ENCODE measurements at places on chromosomes 1 and 21. TPM values are rescaled to one million over a fixed set of nuclear protein-coding genes. Genes with fewer than 3 reads are reported as not detected.

GRCh38 chr1:96498744-96499340, 222.7 kb upstream of the PTBP2 start:
- no peaks in the 10 kb centered on the region for H3K4me1 ChIP-seq
- no peaks in the 10 kb centered on the region for H3K27me3 ChIP-seq
- H3K36me3 ChIP-seq, result no peaks in the 10 kb centered on the region
- H3K4me3 ChIP-seq, result no peak overlapping the region
- H3K27ac ChIP-seq, result no peak overlapping the region
- no peak for DNase-seq

DNA sequence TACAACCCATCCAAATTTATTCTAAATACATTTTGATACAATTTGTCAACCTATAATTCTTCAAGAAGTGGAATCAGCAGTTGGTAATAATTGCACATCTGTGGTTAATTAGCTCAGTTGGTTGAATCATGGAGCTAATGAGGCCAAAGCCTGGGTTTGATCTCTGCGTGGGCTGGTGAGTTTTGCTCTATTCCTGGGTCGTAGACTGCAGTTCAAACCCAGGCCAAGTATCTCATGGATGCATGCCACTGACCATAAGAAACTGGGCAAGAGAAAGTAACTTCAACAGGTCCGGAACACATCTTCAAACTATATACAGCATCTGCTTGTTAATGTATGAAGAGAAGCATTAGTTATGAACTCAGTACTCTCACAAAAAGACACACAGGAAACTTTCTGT, 779.7 kb downstream of the USP25 start:
- no peaks in the 10 kb centered on the region for H3K4me1 ChIP-seq
- no peak overlapping the region for H3K27ac ChIP-seq
- DNase-seq, result no peak
- H3K27me3 ChIP-seq, result no peaks in the 10 kb centered on the region

Gene CYP4X1
- total RNA-seq, result 3.5 TPM

Gene SH2D2A
- 0.30 TPM for total RNA-seq

- no peak overlapping the region for H3K4me3 ChIP-seq
- no peaks in the 10 kb centered on the region for H3K4me1 ChIP-seq
- DNase-seq, result no peak
- no peaks in the 10 kb centered on the region for H3K36me3 ChIP-seq
- no peaks in the 10 kb centered on the region for H3K27me3 ChIP-seq
Measured at GRCh38 chr1:203426870-203427269, 48.7 kb upstream of the PRELP start.

DNA sequence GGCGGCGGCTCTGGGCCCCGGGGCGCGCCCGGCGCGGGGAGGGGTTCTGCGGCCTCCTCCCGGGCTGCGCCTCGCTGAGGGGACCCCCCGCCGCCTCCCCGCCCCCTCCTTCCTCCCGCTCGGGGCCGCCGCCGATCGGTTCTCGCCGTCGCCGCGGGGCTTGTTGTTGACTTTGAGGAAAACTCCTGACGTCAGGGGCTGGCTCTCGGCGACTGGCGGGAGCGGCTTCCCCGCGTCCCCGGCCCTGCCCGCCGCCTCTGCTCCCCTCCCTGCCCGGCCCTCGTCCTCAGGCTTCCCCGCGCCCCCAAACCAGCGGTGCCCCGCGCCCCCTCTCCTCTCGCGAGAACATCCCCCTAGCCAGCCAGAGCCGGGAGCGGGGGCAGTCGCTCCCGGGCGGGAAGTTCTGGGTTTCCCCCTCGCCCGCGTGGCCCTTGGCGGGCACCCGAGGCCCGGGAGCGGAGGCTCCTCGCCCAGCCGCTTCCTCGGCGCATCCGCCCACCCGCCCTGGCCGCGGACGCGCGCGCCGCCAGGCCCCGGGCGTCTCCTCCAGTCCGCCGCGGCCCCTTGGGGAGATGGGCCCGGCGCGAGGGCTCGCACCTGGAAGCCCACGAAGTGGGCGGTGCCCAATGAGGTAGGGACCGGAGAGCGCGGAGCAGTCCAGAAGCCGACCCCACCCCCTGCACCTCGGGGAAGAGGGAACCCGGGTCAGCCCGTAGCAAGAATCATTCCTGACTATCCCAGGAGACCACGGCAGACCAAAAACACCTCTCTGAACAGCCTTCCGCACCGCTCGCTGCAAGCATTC, 611 bp upstream of the AKT3 start:
- H3K27ac ChIP-seq, result peak overlapping the region; percentile 95
- no peaks in the 10 kb centered on the region for H3K36me3 ChIP-seq
- H3K4me3 ChIP-seq, result peak overlapping the region; percentile 99
- H3K4me1 ChIP-seq, result peaks cover 7% of the 10 kb centered on the region

DNA sequence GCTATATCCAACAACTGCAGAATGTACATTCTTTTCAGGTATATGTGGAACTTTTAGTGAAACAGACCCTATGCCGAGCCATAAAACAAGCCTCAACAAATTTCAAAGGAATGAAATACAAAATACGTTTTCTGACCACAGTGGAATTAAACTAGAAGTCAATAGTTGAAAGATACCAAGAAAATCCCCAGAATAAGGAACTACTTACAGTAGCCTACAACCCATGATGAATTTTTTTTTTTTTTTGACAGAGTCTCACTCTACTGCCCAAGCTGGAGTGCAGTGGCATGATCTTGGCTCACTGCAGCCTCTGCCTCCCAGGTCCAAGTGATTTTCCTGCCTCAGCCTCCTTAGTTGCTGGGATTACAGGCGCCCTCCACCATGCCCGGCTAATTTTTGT, 83.4 kb downstream of the RUNX3 start:
- no peak overlapping the region for H3K27ac ChIP-seq
- H3K27me3 ChIP-seq, result no peaks in the 10 kb centered on the region
- H3K4me3 ChIP-seq, result no peak overlapping the region

GRCh38 chr1:180572760-180573159, 14.0 kb downstream of the OVAAL start:
- no peak for DNase-seq
- H3K4me1 ChIP-seq, result no peaks in the 10 kb centered on the region
- no peak overlapping the region for H3K4me3 ChIP-seq
- H3K27ac ChIP-seq, result no peak overlapping the region
- no peaks in the 10 kb centered on the region for H3K36me3 ChIP-seq
- H3K27me3 ChIP-seq, result no peaks in the 10 kb centered on the region

DNA sequence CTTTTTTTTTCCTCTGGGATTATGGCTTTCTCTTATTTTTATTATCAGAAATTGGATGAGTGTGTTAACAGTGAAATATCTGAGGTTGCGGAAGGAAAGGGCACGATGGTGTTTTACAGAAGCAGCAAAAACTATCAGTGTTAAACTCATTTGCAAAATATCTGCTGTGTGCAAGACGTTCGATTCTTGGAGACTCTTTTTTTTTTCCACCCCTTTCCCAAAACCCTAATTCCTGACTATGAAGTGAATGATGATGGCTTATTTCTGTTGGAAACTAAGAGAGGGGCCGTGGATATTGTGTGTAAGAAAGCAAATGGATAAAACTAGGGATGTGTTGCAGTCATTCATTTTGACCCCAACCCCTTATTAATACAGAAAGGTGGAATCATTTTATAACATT, 677 bp downstream of the NCAM2 start:
- no peak for DNase-seq
- peaks cover 12% of the 10 kb centered on the region for H3K4me1 ChIP-seq
- H3K27ac ChIP-seq, result no peak overlapping the region
- H3K36me3 ChIP-seq, result no peaks in the 10 kb centered on the region
- H3K27me3 ChIP-seq, result no peaks in the 10 kb centered on the region
- H3K4me3 ChIP-seq, result peak overlapping the region; percentile 46

GRCh38 chr1:204641936-204642335, 43.6 kb downstream of the LRRN2 start:
- no peaks in the 10 kb centered on the region for H3K36me3 ChIP-seq
- H3K4me3 ChIP-seq, result no peak overlapping the region
- H3K27ac ChIP-seq, result no peak overlapping the region
- no peaks in the 10 kb centered on the region for H3K4me1 ChIP-seq
- no peak for DNase-seq
- no peaks in the 10 kb centered on the region for H3K27me3 ChIP-seq

GRCh38 chr1:179770887-179771502, 27.9 kb downstream of the FAM163A start:
- no peak overlapping the region for H3K4me3 ChIP-seq
- DNase-seq, result no peak
- no peaks in the 10 kb centered on the region for H3K27me3 ChIP-seq
- no peaks in the 10 kb centered on the region for H3K36me3 ChIP-seq
- no peaks in the 10 kb centered on the region for H3K4me1 ChIP-seq

GRCh38 chr1:150002217-150002616, 8.3 kb downstream of the OTUD7B start:
- DNase-seq, result no peak
- no peak overlapping the region for H3K4me3 ChIP-seq
- no peaks in the 10 kb centered on the region for H3K36me3 ChIP-seq
- H3K4me1 ChIP-seq, result peaks cover 38% of the 10 kb centered on the region
- H3K27me3 ChIP-seq, result no peaks in the 10 kb centered on the region

Gene FNDC5
- 68.3 TPM for total RNA-seq

GRCh38 chr1:232423591-232423990, 206.3 kb downstream of the SIPA1L2 start:
- peaks cover 53% of the 10 kb centered on the region for H3K36me3 ChIP-seq
- no peak overlapping the region for H3K27ac ChIP-seq
- H3K27me3 ChIP-seq, result no peaks in the 10 kb centered on the region

Gene GOLT1A
- not detected for total RNA-seq

Gene FAM167B
- total RNA-seq, result 2.1 TPM

GRCh38 chr1:8382051-8382505, 64.2 kb downstream of the SLC45A1 start:
- H3K4me1 ChIP-seq, result peaks cover 96% of the 10 kb centered on the region
- H3K36me3 ChIP-seq, result peaks cover 22% of the 10 kb centered on the region

GRCh38 chr1:246772686-246773085, 48.5 kb downstream of the SCCPDH start:
- no peaks in the 10 kb centered on the region for H3K27me3 ChIP-seq
- no peak for DNase-seq
- H3K36me3 ChIP-seq, result peaks cover 34% of the 10 kb centered on the region
- no peak overlapping the region for H3K27ac ChIP-seq

DNA sequence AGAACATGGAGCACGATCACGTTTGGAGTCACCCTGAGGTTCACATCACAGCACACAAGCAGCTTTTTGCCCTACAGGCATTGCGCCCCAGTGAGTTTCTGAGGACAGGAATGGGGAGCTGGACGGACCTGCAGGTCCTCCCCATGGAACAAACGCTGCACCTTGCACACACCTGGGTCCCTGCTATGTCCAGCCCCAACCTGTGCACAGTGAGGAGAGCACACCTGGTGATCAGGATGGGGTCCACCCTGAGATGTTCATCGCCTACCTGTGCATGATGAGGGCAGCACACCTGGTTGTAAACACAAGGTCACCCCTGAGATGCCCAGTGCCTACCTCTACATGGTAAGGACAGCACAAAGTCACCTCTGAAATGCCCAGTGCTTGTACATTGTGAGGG, 45.9 kb downstream of the TCP10L start:
- no peak for DNase-seq
- H3K27ac ChIP-seq, result no peak overlapping the region
- no peaks in the 10 kb centered on the region for H3K27me3 ChIP-seq

DNA sequence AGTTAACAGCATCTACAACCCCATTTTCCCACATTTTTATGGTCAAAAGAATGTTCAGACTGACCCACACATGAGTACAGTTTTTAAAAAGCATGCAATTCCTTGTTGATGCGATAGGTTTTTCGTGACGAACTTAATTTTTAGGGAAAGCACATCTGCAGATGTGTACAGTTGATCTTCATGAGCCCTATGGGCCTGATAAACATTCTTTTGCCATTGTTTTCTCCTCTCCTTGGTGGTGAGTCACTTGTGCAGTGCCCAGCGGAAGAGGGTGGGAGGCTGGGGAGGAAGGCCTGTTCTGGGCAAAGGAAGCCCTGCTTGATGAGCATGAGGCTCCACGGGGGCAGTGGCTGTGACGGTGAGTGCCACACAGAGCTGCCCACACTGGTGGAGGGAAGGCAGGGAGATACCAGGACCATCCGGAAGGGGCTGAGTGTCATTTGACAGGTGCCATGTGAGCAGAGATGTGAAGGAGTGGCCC, 5.3 kb downstream of the ARF1 start:
- no peak overlapping the region for H3K4me3 ChIP-seq
- H3K27me3 ChIP-seq, result no peaks in the 10 kb centered on the region
- peaks cover 12% of the 10 kb centered on the region for H3K36me3 ChIP-seq
- no peak for DNase-seq

DNA sequence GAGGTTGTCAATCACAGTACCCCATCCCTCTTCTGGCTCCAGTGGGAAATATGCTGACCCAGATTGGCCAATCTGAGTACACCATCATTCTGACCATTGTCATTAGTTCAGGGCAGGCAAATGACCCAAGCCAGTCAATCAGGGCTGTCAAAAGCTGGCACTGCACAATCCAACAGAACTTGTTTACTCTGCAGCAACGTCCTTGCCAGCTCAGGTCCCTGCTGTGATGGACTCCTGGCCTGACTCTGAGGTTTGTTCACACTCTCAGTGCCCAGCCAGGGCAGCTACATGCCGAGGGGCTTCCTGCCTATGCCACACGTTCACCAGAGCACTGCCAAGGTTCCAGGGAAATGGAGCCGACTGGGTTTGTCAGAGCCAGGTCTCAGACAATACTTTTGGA, 14.7 kb upstream of the OVAAL start:
- H3K27me3 ChIP-seq, result no peaks in the 10 kb centered on the region
- peaks cover 54% of the 10 kb centered on the region for H3K4me1 ChIP-seq
- H3K27ac ChIP-seq, result no peak overlapping the region
- DNase-seq, result no peak
- no peak overlapping the region for H3K4me3 ChIP-seq
- no peaks in the 10 kb centered on the region for H3K36me3 ChIP-seq

DNA sequence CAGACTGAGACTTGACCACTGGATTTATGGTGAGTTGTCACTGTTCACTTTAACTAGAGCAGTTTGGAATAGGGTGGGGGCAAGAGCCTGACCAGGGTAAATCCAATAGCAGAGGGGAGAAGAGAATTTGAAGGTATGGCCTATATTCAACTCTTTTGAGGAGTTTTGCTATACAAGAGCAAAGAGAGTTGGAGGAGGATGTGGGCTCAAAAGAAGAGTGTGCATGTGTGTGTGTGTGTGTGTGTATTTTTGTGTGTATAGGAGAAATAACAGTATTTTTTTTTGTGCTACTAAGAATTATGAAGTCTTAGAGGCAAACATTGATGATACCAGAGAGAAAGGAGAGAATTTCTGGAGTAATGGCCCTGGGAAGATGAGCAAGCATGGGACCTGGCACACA, 164.8 kb upstream of the JUN start:
- H3K36me3 ChIP-seq, result no peaks in the 10 kb centered on the region
- no peak overlapping the region for H3K27ac ChIP-seq
- H3K4me3 ChIP-seq, result no peak overlapping the region
- H3K4me1 ChIP-seq, result no peaks in the 10 kb centered on the region

Data from right atrium auricular region (tissue), 2 donors.